ENCODE measurements at places on chromosomes 12 and 14.

DNA sequence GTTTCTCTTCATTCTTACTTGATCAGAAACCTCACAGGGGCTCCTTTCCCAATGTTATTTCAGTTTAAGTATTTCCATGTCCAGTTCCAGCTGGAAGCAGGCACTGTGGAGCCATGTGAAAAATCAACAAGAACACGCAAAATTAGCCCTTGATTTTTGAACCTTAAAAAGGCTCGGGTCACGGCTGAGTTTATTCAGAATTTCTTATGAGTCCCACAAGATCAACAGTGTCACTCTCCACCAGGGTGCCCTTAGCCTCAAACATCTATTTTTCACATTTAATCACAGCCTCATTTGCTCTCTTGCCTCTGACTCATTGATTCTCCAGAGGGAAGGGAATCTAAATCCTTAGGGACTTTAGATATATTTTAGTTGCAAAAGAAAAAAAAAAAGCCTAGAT, 157.7 kb upstream of the AVPR1A start:
- no peak for DNase-seq

- DNase-seq = no peak
Measured at GRCh38 chr14:51564460-51564859, 87.2 kb upstream of the FRMD6 start.

DNA sequence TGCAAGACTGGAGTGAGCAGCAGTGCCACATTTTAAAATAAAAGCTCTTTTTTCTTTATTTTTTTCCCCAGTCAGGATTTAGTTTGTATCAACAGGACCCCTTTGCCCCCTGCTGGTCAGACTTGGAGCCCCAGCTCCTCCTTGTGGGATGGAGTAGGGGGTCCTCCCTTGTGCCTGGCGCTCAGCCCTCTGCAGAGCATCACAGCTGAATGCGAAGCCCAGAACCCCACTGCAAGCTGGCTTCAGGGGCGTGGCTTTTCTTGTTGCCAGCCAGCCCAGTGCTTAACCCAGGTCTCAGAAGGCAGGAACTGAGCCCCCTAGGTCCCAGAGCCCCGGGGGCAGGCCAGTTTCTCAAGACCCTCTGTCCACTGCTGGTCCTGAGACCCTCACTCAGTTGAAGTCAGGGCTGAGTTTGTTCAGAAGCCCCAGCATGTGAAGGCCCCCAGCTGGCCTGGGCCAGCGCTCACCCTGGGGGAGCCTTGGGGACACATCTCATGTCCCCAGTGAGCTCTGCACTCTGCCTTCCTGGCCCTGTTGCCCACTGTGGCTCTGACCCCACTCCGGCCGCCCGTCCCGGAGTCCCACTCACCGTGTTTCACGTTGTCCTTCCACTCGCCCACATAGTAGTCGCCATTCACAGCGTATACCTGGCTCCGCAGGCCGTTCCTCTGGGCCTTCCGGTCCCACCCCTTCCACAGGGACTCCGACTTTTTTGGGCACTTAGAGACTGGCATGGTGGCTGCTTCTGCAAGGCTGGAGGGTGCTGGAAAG, 519 bp downstream of the MORN3 start:
- DNase-seq = peak; percentile 47

GRCh38 chr12:110108309-110109036, 15.7 kb upstream of the IFT81 start:
- no peak for DNase-seq

- peak; percentile 59 for DNase-seq
Measured at GRCh38 chr12:27940756-27941402, 31.7 kb downstream of the PTHLH start.

DNA sequence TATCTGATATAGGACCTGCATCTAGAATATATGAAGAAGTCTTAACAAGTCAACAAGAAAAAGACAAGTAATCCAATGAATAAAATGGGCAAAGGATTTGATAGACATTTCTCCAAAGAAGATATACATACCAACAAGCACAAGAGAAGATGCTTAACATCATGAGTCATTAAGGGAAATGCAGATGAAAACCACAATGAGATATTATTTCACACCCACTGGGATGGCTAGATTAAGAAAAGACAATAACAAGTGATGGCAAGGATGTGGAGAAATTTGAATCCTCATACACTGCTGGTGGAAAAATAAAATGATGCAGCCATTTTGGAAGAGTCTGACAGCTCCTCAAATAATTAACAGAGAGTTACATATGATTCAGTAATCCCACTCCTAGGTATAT, 502.6 kb downstream of the FUT8 start:
- DNase-seq = no peak

GRCh38 chr12:8081251-8081920, 688 bp upstream of the NECAP1 start:
- peak; percentile 14 for DNase-seq

DNA sequence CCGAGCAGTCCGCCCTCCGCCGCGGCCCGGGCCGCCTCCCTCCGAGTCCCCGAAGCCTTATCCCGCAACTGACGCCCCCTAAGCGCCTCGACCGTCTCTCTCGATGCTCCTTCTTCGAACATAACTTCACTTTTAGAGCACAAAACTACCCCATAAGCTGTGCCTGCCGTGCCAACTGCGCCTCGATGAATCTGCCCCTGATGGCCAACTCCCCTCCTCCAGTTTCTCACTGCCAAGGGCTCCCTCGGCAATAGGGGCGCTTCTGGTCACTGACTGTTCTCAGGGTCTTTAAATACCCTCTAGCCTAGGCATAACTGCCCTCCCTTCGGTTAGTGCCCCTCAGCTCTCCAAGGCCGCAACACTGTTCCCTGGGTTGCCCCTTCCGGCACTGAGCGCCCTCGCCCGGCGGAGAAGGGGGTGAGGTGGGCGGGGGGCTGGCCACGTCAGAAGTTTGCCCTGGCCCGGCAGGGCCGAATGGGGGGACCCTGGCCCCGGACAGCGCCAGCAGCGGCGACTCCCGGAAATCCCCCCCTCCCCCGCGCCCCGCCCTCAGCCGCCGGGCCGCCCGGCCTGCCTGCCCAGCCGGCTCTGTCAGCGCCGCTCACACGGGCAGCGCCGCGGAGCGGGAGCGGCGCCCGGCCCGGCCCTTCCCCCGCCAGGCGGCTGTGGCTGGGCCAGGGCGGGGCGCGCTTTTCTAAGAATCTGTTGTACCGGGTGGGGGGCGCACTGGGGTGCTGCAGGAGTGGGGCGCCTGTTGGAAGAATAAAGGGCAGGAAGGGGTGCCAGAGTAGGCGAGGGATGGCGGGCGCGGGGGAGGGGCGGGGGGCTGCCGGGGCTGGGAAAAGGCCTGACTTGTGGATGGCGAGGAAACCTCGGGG, 10.6 kb downstream of the RARG start:
- peak; percentile 35 for DNase-seq

- no peak for DNase-seq
Measured at GRCh38 chr12:4133636-4134447, 139.7 kb upstream of the CCND2 start.

DNA sequence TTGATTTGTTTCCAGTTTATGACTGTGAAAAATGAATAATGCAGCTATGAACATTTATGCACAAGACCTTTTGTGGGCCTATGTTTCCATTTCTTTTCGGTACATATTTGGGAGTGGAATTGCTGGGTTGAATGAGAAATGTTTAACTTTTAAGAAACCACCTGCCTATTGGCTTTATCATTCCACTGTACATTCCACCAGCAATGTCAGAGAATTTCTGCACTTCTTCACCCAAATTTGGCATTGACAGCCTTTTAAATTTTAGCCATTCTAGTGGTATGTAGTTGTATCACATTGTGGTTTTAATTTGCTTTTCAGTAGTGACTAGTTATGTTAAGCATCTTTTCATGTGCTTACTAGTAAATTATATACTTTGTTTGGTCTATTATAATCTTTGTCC, 317.0 kb upstream of the TMTC1 start:
- DNase-seq = no peak

GRCh38 chr12:31369712-31370521, 44.0 kb upstream of the SINHCAF start:
- DNase-seq = no peak

DNA sequence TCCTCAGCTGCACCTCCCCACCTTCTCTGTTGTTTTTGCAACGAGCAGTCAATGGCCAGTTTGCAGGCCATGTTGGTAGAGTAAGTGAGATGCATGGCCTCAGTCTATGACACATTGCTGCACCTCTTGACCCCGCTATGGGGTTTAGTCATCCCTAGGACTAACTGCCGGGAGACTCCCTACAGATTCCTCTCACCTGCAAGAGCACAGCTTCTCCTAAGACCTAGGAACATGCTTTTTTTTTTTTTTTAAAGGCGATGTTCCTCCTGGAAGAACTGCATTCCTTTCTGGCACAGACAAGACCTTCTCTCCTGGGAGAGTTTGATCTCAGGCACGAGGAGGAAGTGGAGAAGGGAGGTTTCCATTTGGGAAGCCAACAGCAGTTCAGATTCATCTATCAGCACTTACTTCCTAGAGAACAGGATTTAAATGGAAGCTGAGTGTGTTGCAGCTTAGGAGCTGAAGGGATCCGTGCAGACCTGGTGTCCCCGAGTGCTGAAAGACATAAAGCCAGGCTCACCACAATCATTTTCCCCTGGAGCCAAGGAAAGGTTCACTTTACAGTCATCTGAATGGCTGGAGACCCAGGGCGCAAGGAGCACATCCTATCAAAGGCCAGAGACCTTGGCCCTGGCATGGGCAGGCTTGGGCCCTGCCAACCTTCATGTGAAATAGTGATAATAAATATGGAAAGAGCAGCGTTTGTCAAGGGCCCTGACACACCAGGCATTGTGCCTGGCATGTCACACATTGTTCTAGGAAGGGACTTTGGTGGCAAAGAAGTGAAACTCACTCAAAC, 104.1 kb downstream of the LGMN start:
- DNase-seq = no peak

DNA sequence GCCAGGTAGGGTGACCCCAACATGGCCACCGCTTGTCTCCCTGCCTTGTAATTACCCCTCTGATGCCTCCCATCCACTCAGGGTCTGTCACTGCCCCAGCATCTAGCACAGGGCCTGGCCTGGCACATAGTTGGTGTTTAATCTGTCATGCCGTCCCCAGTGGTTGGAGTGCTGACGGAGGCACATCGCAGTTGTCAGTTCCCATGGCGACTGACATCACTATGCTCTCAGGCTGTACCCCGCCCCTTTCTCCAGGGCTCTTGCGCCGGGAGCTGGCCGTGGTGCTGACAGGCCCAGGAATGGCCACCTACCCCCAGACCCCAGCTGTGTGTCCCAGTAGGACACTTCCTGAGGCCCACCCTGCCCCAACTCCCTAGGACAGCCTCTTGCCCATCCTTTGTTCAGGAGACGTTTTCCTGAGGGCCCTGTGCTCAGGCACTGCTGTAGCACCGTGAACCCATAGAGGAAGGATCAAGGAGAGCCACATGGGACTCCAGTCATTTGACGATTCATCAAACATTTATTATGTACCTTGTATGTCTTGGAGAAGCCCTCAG, 23.0 kb downstream of the FAM222A start:
- DNase-seq = no peak

- no peak for DNase-seq
Measured at GRCh38 chr12:107411792-107412535, 273.6 kb upstream of the PWP1 start.

DNA sequence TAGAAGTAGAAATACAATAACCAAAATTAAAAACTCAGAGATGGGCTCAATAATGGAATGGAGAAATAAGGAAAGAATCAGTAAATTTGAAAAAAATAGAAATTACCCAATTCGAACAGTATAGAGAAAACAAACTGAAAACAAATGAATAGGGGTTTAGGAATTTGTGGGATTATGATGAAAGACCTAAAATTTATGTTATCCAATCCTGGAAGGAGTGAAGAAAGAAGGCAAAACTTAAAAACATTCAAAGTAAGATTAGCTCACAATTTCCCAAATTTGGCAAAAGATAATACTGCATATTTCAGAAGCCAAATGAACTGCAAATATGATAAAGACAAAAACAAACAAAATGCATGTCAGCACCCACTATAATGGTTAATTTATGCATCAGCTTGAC, 177.1 kb downstream of the CCDC91 start:
- no peak for DNase-seq

GRCh38 chr14:103897075-103897947, 30.9 kb upstream of the TDRD9 start:
- no peak for DNase-seq

DNA sequence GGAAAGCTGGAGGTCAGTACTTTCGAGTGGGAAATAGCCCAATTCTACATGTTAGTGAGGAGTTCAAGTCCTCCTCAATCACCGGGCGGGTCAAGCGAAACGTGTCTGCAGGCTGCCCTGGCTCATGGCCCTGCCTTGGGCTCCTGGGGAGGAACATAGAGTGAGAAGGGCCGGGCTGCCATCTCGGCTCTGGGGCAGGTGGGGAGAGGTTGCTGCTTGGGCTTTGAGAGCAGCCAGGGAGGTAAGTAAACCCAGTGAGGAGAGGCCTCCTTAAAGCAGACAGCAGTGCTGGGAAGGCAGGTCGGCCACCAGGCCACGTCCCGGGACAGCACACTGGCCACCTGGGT, 32.0 kb upstream of the UBC start:
- no peak for DNase-seq

GRCh38 chr12:12070674-12071656, at the start of gene BCL2L14:
TSS of gene BCL2L14 (plus strand) at chr12:12070939. CDS start at chr12:12079306, 8,367 bp downstream.
- no peak for DNase-seq

DNA sequence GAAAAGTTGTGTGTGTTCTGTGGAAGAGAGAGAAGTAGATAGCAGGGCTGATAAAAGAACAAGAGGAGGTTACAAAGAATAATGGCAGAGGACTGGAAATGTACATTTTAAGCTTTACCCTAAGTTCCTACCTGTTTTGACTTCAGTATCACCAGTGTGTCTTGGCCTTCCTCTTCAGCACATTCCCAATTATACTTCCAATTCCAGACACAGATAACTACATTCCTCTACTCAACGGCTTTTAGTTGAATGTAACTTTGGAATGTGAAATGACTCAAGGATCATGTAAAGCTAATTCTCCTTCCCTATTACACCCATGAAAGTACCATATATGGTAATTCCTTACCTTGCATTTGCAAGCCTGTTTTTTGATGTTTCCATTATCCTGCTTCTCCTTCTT, 5.0 kb downstream of the MGST1 start:
- no peak for DNase-seq

DNA sequence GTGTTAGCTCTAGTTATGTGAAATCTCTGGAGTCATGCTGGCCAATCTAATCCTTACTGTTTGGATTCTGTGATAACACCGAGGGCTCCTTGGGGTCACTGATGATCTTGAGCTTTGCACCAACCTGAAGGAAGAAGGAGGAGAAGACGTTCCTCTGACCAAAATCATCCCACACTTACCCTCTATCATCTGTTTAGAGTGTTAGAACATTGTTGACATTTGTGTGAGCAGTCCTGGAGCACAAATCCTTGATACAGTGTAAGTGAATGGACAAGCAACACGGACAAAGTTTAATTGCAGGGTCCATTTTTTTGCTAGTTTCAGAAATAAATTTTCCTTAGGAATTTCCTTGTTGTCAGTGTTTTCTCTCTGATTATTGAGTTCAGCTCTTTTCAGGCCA, 181.7 kb downstream of the AKAP6 start:
- DNase-seq = no peak

- DNase-seq = no peak
Measured at GRCh38 chr14:73870525-73871235, 16.0 kb upstream of the ZNF410 start.

DNA sequence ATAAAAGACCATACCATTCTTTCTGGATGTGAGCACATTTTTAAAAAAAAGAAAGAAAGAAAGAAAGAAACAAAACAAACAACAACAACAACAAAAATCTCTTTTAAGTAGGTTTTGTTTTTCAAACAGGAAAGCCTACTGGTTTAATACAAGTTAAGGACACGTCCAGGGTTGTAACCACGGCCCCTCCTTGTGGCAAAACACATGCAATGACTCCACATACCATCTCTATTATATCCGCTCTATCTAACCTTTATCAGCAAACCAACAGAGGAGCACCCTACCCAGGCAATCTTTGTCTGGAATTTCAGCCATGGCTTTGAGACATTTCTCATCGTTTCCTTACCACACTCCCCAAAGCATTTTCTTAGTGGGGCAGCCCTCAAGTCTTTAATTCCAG, 360.5 kb upstream of the TMPO start:
- no peak for DNase-seq

Measured in effector CD4-positive, alpha-beta T cell (primary cell).